ENCODE measurements at places on chromosomes 11 and 22.

GRCh38 chr11:71304491-71304890, 52.1 kb upstream of the SHANK2 start:
- DNase-seq: no peak

DNA sequence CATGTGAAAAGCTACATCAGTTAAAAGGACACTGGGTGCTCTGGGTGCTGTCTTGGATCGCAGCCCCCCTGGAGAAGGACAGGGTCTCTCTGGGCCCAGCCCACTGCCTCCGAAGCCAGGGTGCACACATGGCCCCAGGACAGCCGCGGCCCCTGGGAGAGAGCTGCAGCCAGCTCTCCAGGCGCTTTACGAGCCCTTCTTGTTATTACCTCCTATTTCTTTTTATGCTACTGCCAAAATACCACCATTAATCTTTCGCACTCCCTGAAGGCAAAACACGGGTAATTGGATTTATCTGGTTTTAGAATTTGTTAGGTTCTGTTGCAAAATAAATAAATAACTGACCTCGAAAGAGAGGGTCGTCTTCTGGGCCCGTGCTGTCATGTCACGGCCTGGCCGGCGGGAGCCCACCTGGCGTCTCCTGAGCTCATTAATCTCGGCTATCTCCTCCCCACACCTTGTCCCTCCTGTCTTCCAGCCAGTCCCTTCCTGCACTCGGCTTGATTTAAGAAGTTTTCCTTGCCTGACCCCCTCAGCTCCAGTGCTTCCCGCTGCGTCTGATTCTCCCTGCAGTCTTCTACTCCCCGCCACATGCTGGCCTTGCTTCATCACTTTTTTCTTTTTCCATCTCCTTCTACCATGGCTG, 611.7 kb downstream of the OPCML start:
- DNase-seq: no peak

- DNase-seq: no peak
Measured at GRCh38 chr11:67520856-67521824, 2.1 kb downstream of the CABP2 start.

DNA sequence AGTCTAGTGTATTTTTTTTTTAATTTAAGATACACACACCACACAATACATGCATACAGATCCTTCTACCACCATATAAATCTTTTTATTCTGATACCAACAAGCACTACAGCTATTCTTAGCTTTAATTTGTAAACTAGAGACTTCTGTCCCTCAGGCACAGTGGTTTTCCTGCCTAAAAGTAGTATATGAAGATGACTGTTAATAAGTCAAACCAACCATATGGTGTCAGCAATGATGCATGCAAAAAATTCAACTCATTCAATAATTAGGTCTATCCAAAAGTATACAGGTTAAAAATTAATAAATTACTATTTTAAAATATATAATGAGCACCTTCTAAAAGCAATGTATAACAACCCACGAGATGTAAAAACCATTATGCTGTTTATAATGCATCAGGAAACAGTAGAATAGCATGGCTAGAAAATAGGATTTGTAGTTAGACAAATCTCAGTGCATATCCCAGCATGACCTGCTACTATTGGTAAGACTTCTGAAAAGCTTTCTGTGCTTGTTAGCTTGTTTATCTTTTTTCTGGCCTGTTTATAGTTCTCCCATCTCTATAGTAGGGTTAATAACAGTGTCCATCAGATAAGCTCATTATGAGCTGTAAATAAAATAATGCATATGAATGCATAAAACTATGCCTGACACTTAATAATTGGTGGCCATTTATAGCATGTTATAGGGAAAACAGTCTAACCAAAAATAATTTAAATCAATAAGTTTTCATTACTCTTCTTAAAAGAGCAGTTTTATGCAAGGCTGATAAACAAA, 10.2 kb downstream of the RAB38 start:
- DNase-seq: no peak

DNA sequence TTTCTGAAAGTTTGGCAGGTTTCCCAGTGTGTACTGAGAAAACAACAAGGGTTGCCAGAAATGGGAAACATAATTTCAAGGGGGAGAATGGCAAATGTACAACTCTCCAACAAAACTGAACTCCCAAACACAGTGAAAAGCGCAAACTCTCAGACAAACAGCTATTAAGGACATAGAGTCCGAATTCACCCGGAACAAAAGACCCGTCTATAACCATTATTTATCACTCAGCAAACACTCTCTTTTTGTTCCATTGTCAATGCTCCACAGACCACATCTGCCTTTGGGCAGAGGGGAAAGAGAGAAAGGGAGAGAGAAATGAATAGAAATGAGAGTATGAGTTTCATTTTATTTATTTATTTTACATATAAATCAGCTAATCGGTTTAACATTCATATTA, 21.7 kb downstream of the KIRREL3 start:
- no peak for DNase-seq

GRCh38 chr11:112004389-112004788, 20.8 kb upstream of the DLAT start:
- DNase-seq: no peak

- no peak for DNase-seq
Measured at GRCh38 chr22:21098099-21098671, 52.4 kb downstream of the LRRC74B start.

GRCh38 chr11:68189082-68189481, 24.0 kb downstream of the KMT5B start:
- no peak for DNase-seq

DNA sequence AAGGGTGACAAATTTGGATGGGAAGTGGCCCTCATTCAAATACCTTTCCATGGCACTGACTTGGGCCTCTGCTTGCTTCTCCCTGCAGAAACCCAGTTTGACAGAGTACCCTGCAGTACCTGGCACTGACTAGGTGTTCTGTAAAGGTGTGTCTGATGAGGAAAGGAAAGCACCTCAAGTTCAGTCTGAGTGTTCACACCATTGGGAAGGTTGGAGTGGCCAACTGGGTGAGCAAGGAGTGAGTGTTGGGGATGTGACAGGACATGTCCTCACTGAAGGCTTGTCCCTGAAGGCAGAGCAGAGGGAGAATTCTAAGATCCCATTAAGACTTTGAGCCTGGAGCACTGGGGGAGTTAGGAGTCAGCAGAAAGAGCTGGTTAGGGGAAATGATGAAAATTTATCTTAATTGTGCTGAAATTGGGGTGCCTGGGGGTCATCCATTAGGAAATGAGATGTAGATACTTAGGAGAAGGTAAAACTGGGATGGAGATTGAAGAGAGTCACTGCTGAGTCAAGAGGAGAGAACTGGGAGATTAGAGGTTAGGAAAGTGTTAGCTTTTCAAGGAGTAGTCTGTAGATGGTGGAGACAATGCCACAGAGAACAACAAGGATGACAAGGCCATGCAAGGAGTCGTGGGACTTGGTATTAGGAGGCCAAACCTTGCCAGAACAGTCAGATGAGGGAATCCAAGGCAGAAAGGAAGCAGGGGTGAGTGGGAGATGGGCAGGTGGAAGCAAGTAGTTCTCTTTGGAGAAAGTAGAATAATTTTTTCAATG, 6.1 kb downstream of the SREBF2 start:
- no peak for DNase-seq

DNA sequence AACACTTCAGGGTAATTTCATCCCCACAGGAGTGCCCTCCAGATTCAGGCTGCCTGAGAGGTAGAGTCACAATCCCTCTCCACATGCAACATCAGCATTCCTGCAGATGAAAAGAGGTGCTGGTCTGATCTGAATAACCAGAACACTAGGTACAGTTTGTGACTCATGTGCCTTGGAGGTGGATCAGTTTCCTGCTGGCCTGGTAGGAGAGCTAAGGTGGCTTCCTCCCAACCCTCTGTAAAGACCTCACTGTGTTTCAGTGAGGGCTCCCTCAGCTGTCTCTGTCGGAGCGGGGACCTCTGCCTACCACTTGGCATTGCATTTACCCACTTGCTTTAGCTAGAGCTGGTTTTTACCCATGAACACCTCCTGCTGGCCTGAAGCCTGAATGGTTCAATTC, 7.6 kb downstream of the OR9G1 start:
- DNase-seq: no peak

- DNase-seq: no peak
Measured at GRCh38 chr11:30992513-30992849, 377.1 kb downstream of the DCDC1 start.

GRCh38 chr11:103210543-103210942, 101.3 kb downstream of the DYNC2H1 start:
- no peak for DNase-seq

- no peak for DNase-seq
Measured at GRCh38 chr11:93116641-93117441, 81.0 kb downstream of the SLC36A4 start.

DNA sequence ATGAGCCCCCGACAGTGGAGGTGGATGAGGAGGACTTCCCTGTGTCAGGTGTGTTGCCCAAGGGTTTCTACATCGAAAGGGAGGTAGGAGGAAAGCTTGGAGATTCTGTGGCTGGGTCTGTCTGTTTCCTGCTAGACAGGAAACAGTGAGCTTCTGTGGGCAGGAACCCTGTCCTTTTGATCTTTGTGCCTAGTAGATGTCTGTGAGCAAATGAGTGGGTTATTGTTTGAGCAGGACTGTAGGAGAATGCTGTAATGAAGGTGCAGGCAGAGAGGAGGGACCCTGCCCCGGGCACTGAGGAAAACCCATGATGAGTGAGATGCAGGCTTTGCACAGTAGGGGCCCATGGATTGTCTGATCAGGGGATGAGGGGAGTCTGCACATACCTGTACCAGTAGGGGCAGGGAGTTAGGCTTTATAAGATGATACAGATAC, 14.0 kb downstream of the USP35 start:
- DNase-seq: no peak

GRCh38 chr11:70643642-70644041, 245.3 kb downstream of the CTTN start:
- no peak for DNase-seq

GRCh38 chr11:67024410-67024809, 1.5 kb downstream of the SYT12 start:
- DNase-seq: no peak

GRCh38 chr11:102767800-102768199, 12.6 kb downstream of the MMP10 start:
- no peak for DNase-seq

- no peak for DNase-seq
Measured at GRCh38 chr11:79042824-79043223, 398.0 kb downstream of the TENM4 start.

- DNase-seq: no peak
Measured at GRCh38 chr11:42967653-42968052, 344.1 kb upstream of the API5 start.

DNA sequence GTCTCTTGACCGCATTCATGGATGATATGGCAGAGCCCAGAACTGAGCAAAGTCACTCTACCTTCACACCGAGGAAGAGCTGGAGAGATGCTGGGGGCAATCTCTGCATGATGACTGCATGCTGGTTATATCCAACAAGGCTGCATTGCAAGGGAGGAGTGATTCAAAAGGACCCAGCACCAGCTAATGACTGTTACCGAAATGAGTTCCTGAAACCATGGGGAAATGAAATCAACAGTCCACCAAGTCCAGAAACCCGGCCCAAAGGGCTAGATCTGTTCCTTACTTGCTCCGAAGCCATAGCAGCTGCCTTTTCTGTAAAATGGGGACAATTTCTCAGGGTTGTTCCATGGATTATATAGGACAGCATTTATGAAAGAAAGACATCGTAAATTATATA, 1.2 kb upstream of the SMIM35 start:
- DNase-seq: no peak

GRCh38 chr11:97865424-97866012, 1155.2 kb upstream of the CNTN5 start:
- no peak for DNase-seq

GRCh38 chr11:71491940-71492339, 35.1 kb upstream of the KRTAP5-7 start:
- no peak for DNase-seq

- peak; percentile 10 for DNase-seq
Measured at GRCh38 chr11:2186669-2187279, 15.2 kb upstream of the TH start.

- peak; percentile 81 for DNase-seq
Measured at GRCh38 chr11:132228746-132229325, 858.4 kb downstream of the NTM start.

- DNase-seq: no peak
Measured at GRCh38 chr11:104372111-104372510, 208.2 kb upstream of the PDGFD start.

DNA sequence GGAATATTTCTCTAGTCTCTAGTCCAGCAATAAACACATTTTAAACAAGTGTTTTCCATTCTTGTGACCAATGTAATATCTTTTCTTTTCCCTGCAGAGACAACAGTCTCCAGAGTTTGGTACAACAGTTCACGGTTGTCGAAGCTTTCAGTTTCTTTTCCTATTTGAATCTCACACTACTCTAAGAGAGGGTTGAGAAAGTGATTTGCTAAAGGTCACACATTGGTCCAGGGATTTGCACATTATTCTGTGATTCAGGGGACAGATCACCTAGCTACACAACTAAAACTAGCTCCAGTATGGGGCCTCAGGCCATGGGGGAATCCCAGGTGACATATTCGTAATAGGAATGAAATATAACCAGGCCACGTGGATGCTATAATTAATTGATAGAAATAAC, 132.5 kb downstream of the HIPK3 start:
- DNase-seq: no peak

DNA sequence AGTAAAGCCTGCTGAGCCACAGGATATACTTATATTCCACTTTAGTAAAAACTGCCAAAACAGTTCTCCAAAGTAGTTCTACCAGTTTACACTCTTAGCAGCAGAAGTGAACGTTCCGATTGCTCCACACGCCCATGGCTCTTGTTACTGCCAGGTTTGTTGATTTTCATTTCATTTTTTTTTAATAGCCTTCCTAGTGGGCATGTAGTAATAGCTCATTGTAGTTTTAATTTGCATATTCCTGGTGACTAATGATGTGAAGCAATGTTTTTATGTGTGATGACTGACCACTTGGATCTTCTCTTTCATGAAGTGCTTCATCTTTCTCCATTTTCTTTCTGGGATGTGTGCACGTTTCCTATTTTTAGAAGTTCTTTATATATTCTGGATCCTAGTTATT, 4.8 kb upstream of the C11orf97 start:
- DNase-seq: no peak

- DNase-seq: no peak
Measured at GRCh38 chr11:132264616-132265015, 894.2 kb downstream of the NTM start.

- DNase-seq: no peak
Measured at GRCh38 chr11:116975661-116976060, 122.6 kb downstream of the SIK3 start.

- DNase-seq: peak; percentile 46
Measured at GRCh38 chr11:3747704-3748103, 49.6 kb downstream of the NUP98 start.

GRCh38 chr11:61111786-61112517, 9.7 kb downstream of the CD5 start:
- DNase-seq: no peak

DNA sequence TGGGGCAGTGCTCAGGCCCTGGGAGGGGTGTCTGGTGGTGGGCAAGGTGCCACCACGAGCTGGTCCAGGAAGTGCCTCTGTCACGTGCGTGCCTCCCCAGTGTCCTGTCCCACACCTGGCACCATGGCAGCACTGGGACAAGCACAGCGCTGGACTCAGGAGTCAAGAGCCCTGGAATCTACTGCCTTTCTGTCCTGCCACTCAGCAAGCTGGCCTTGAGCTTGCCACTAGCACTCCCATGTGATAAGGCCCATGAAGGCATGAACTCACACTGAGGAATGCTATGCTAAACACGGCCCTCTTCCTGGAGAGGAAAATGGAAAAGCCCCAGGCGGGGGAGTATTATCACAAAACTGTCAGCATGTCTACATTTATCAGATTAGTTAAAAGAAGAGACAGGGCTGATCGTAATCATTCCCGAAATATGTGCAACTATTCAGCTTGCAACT, 50.7 kb upstream of the SLC35C1 start:
- DNase-seq: no peak

- DNase-seq: peak; percentile 65
Measured at GRCh38 chr11:61787928-61788491, 4.4 kb downstream of the TMEM258 start.

GRCh38 chr11:81941998-81942397, 791.7 kb downstream of the FAM181B start:
- DNase-seq: no peak
